ENCODE measurements at places on chromosomes 3 and 15.

GRCh38 chr3:188421151-188421821, 267.3 kb downstream of the LPP start:
- no peak for DNase-seq

GRCh38 chr3:101850246-101851051, 1.1 kb downstream of the NFKBIZ start:
- DNase-seq, result peak; percentile 48

DNA sequence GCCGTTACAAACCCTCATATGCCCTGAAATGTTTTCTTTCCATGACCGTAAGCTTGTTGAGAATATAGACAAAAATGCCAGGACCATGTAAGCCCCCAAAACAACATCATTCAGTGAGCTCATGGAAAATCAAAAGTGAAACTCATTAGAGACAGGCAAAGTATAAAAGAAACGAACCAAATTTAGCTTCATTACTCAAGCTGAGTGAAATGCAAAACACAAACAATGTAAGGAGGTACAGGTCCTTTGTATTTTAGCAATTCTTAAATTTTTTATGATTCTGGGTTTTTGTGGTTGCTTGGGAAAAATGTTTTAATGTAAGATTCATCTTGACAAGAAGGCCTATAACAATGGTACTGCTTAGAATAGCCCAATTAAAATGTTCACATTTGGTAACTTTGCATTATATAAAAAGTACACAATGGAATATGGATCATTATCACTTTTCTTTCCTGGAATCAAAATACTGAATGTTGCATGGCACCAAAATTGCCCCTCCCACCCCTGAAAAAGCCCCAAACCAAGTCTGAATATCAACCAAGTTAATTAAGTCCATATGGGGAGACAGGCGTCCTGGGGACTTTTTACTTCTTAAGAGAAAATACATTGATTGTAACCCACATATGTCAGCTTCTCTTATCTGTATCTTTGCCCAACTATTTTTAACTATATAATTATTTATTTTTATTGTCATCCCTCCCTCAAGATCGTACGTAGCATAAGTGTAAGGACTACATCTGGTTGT, 247.7 kb upstream of the CDIN1 start:
- DNase-seq, result no peak

GRCh38 chr3:43747641-43748040, 56.9 kb downstream of the ABHD5 start:
- DNase-seq, result no peak

GRCh38 chr15:68190048-68190447, 15.1 kb downstream of the CALML4 start:
- DNase-seq, result no peak

DNA sequence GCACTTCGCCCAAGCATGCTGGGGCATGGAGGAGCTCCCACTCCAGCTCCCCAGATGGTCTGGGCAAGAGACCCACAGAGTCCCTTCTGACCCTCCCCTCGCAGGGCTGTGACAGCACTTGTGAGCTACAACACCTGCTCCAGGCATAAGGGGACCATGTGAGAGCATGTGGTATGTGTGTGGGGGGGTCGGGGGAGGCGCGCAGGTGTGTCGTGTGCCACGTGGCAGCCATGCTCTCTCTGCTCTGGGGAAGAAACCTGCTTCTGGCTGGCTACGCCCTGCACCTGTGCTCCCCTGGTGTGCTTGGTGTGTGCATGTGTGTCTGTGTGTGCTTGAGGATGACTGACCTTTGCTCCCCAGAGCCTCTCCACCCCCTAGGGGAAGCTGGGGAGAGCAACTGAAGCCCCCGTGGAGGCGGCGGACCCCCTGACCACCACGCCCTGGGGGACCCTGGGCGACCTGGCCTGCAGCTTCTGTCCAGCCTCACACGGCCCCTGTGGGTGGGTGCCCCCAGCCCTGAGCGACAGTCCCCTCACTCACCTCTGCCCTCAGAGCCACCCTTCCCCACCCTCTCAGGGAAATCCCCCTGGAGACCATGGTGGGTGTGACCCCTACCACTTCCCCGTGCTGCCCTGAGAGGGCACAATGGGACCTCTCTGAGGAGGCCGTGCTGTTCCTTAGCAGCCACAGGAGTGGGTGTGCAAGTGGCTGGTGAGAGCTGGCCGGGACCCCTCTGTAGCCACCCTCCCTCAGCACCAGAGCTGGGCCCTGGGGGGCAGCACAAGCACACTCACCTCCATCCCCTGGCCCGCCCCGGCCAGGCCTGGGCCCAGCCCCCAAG, 16.6 kb upstream of the SEC13 start:
- no peak for DNase-seq

GRCh38 chr3:114318295-114318694, 24.5 kb downstream of the TIGIT start:
- DNase-seq, result peak; percentile 46

DNA sequence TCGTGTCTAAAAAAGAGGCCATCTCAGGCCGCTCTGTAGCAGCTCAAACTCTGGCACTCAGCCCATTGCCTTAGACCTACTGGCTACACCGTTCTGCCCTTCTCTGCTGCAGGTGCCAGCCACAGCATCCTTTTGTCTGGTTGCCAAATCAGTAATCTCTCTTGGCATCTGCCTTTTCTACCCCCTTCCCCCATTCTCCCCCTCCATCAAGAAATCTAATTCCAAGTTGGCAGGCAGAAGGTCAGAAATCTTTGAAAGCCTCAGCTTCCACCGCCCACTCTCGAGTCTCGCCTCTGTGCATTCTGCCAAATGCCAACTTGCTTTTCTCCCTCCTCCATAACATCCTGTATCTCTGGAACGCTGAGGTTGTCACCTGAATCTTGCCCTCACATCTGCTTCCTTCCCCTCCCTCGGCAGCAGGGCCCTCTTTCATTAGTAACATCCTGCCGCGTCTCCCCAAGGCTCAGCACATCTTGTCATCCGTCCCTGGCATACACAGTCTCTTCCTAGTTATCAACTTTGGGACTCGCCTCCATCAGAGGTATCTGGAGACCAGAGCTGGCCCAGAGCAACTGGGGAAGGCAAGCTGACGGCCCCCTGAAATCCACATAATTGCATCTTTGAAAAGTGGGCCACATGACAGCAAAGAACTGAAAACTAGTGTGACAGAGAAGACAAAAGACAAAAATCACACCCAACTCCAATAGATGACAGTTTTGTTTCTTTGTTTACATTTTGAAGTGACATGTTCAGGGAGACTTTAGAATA, 312.0 kb upstream of the CCDC54 start:
- no peak for DNase-seq

DNA sequence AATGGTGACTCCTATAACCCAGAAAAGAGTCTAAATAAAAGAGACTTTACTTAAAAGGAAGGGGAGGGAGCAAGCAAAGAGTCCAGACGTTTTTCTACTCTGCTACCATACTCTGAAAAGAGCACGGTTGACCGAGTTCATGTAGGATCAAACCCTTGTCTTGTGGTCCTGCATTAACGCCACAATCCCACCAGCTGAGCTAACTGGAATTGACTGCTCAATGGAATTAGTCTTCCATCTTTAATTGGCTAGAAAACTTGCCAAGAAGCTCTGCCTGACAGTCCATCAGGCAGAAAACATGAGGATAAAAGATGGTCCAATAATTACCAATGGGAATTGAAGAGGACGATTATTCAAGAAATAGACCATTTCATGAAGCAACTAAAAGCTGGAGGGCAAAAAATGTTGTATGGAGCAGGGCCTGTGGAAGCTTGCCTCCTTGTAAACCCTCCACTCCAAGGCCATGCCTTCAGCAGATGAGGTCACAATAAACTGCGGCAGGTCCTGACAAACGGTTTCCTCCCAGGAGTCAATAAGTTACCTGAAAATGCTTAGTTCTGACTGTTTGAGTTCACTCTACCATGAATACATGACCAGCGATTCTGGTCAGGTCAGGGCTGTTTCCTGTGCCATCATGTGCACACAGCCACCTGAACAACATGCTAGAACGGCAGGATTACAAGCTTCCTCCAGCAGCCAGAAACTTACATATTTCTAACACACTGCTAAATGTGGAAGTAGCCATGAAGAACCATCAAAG, 35.6 kb upstream of the ARHGEF3 start:
- DNase-seq, result no peak

GRCh38 chr3:33052671-33053070, 44.3 kb downstream of the GLB1 start:
- no peak for DNase-seq
